ENCODE measurements at places on chromosomes 11 and 22.

DNA sequence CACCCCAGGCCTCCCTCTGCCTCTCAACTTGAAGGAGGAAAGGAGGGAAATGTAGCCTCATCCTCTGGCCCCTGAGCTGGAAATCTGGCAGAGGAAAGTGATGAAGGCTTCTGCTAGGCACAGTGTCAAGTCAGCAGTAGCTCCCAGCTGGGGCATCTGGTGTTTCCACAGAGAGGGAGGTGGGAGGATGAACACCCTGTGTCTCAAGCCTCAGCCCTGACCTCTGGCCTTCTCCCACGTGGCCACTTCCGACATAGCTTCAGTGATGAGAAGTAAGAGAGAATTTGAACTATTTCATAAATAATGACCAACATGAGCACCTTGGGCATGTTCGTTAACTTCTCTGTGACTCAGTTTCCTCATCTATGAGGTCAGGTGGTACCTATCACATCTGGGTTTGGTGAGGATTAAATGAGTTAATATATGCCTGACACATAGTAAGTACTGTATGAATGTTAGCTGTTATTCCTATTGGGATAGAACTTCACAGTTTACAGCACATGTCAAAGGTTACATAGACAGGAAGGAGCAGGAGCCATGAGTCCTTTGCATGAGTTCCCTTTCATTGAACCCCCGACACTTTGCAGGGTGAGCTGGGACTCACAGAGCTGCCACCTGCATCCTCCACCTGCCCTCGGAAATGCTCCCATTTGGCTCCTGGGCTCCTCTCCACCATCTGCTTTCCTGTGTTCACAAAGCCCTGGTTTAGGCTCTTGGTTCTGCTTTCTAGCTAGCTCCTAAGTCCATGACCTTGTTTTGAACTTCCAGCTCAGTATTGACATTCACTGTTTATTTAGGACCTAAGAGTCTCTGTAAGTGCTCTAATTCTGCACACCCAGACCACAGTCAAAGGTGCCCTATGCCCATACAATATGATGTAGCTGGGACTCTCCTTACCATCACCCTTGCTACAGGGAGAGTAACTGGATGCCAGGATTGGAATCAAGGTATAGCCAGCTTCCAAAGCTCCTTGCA is 61.7 kb downstream of the CSNK2A3 start:
- peak; percentile 21 for DNase-seq

GRCh38 chr11:128303383-128303782 is 284.0 kb downstream of the ETS1 start:
- DNase-seq = no peak

DNA sequence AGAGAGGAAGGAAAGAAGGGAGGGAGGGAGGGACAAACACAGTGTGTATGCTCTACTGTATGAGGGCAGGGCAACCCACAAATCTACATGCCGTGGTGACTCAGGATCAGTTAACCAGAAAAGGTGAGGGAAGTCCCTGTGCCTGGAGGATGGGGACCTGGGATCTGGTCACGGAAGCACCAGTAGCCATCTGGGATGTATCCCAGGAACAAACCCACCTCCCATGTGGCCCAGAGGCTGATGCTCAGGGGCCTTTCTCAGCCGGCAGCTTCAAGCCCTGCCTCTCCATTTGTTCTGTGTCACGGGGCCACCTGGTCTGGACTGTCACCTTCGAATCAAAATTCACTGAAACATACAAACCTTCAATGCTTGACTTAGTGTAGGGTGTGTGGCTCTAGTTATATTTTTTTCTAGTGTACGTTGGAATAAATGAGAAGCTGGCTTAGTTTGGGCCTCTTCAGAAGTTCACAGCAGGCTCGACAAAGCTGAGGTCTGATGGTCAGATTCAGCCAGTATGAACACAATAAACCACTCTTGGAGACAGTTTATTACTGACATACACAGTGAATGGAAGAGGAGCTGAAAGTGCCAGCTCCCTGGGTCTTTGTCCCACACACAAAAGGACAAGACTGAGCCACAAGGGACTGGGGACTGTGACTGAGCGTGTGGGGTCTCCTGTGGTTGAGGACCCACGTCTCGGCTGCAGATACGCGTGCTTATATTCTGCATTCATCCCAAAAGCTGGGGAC is 23.5 kb upstream of the RTL6 start:
- DNase-seq = no peak

GRCh38 chr11:97955595-97955994 is 1065.2 kb upstream of the CNTN5 start:
- no peak for DNase-seq

GRCh38 chr22:44805711-44806110 is 53.3 kb downstream of the ARHGAP8 start:
- DNase-seq = no peak

- DNase-seq = no peak
These were observed 1166.0 kb upstream of the CCDC90B start for GRCh38 chr11:84452211-84452610.

- DNase-seq = peak; percentile 58
These were observed 22.8 kb downstream of the ARRB1 start for GRCh38 chr11:75328426-75329277.

DNA sequence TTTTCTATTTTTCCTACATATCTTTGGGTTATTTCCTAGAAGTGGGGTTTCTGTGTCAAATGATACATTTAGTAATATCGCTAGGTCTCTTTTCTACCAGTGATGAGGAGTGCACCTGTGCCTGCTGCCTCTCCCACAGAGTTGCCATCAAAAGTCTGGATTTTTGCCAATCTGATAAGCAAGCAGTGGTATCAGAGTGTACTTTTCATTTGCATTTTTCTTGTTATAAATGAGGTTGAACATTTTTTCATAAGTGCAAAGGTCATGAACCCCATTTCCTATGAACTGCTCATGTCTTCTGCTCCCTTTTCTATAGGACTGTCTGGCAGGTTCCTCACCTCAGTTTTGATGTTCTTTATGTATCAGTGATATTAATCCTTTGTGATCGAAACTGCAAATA is 1.7 kb downstream of the TRPM5 start:
- DNase-seq = peak; percentile 46

GRCh38 chr11:87368151-87368550 is 330.4 kb downstream of the TMEM135 start:
- DNase-seq = no peak

GRCh38 chr11:80443177-80443576 is 1002.3 kb upstream of the TENM4 start:
- DNase-seq = no peak

GRCh38 chr22:21984793-21985192 is 2.2 kb upstream of the TOP3B start:
- DNase-seq = peak; percentile 16

GRCh38 chr11:7657306-7658025 is 15.8 kb downstream of the CYB5R2 start:
- DNase-seq = peak; percentile 3

DNA sequence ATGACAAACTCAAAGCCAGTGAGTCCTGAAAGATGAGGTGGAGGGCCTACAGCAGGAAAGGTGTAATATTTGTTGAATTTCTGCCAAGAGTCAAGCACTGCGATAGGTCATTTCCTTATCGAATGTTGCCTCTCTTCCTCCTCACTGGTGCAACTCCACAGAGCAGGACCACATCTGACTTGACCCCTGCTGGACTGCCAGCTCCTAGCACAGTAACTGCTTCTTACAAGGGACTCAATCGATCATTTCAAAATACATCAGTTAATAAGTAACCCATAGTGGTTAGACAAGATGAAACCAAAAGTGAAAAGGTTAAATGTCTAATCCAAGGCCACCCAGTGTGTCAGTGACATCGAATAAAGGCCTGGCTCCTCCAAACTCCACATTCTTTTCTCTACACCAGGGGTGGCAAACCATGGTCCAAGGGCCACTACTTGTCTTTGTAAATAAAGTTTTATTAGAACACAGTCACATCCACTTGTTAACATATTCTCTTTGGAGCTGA is 98.5 kb upstream of the CSNK2A3 start:
- DNase-seq = no peak

DNA sequence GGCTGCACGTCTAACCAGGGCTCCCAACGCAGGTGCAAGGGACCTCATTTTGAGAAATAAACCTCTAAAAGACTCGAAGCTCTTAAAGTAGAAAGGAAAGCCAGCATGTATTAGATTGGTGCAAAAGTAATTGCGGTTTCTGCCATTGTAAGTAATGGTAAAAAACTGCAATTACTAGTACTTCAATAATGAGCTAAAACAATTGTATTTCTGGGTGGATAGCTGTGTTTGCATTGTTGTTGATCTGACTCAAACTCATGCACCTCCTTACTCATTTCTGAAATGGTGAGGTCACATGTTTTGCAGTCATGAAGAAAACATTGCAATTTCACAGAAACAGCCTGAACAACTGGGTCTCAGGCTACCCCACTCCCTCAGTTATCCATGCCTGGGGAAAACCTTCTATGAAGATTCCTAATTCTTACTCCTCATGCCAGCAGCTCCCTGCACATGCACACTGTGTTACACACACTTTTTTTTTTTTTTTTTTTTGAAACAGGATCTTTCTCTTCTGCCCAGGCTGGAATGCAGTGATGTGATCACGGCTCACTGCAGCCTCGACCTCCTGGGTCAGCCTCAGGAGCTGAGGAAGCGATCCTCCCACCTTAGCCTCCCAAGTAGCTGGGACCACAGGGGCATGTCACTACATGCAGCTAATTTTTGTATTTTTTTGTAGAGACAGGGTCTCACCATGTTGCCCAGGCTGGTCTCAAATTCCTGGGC is 24.6 kb downstream of the VWCE start:
- no peak for DNase-seq

DNA sequence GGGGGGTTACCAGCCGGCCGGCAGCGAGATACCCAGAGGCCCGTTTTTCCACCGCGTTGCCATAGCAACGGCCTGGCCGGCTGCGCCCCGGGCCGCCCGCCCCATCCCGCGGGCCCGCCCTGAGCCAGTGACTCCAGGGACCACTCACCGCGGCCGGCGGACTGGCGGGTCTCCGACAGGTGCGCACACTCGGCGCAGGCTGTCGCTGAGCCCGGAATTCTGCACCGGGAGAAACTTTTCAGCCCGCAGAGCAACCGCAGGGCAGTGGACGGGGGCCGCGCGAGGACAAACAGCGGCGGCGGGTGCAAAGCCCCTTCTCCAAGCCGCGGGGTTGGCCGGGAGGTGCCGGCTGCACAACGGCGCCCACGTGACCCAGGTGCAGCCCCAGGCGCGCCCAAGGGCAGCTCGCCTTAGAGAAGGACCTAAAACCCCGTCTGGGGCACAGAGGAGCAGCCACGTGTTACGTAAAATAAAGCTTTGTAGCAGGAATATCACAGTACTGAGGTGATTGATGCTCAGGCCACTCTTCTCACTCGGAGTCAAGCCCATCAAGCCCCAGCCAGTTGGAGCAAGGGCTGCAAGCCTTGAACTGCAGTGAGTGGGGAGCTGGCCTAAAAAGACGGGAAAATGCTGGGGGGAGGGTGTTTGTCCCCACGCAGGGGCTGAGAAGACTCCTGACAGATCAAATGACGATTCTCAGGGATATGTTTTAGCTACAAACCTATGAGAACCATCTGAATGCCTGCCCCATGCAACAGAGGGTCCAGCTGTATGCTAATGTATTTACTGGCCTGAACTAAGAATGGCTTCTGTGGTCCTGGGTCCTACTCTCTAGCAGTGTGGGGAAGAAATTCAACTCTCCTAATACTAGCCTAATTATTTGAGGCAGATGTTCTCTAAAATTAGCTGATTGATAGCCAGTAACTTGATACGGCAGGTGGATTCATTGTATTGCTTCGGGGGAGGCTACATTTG is at the start of gene STK33:
TSS of gene STK33 (minus strand) at position 294 of the 975 bp plus-strand sequence. CDS start 119,323 bp downstream, outside the sequence.
- peak; percentile 84 for DNase-seq

- no peak for DNase-seq
These were observed 160.4 kb downstream of the INSC start for GRCh38 chr11:15275141-15275540.

GRCh38 chr22:25875461-25875860 is 133.5 kb downstream of the MYO18B start:
- DNase-seq = no peak

- no peak for DNase-seq
These were observed 12.6 kb upstream of the EIF3M start for GRCh38 chr11:32571039-32571438.

DNA sequence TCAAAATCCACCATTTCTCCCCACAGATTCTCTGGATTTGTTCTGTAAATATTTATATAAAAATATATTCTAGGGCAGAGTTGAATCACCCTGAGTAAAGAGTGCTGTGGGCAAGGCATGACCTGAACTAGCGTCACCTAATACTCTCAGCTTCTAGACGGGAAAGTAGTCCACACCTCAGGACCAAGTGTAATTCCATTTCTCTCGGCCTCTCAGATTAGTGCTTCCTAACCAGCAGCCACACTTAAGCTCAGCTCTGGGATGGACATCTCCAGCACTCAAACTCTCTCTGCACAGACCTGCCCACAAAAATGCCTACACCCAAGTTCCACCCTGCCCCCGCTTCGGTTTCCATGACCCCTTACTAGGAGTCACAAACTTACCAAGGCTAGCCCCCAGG is 5.3 kb downstream of the SPTBN2 start:
- DNase-seq = no peak

DNA sequence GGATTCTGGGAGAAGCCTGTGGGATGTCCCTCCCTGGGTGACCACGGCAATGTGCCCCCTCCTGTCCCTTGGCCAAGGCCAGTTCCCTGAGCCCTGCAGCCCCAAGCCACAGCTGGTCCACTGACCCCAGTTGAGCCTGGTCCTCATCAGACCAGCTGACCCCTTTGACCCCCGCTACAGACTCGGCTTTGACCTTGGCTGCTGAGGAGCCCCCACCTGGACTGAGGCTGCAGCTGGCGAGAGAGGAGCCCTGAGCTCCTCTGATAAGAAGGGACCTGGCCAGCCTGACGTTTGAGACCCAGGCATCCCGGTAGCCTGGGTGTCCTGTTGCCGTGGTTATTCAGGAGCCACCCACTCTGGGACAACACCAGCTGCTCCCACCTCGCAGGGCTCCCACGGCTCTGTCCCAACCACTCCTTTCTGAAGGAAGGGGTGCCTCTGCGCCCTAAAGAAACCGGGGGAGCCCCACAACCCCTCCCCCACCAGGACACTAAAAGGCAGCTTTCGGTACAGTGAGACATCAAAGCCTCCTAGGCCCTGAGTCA is 3.0 kb downstream of the ASCL2 start:
- DNase-seq = no peak

DNA sequence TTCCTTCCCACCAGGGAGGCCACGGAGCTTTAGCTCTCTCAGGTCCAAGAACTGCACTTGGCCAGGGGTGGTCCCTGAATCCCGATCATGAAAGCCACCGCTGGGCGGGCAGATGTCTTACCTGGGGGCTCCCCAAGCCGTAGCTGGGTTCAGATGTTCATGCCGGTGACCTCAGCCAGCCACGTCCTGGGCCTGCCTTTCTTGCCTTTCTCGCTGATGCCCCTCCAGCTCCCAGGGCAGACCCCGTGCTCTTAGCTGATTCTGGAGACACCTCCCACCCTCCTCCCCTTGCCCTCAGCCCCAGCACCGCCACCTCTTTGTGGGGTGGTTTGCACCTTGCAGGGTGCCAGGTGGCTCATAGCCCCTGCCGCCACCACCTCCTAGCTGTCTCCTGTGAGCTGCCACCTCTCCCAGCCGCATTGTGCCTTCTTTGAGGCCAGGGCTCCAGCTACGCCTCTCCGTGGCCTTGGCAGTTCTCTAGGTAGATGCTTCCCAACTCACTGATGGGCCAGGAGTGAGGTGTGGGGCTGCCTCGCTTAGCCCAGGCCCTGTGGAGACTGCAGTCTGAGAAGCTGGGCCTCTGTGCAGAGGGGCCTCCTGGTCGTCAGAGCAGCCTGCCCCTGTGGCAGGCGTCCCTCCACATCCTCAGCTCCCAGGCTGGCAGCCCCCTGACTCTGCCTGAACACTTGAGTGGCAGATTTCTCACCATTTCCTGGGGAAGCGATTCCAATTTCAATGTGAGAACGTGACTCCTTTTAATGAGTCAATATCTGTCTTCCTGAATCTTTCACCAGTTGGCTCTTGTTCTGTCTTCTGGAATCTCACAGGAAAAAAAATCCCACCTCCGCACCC is 97.6 kb upstream of the B3GAT1 start:
- no peak for DNase-seq

- DNase-seq = no peak
These were observed 15.1 kb upstream of the SLC25A18 start for GRCh38 chr22:17548010-17548755.

Measured in RPMI8226 (cell line).